ENCODE measurements at places on chromosomes 12 and 14. TPM values are rescaled to one million over a fixed set of nuclear protein-coding genes. Genes with fewer than 3 reads are reported as not detected.

Gene KRT71
- not detected for total RNA-seq

GRCh38 chr14:92880351-92880750, 42.6 kb upstream of the CHGA start:
- no peak for DNase-seq

Gene BIN2
- 45.8 TPM for total RNA-seq

Gene CCDC175
- total RNA-seq = not detected

- DNase-seq = no peak
Observed at GRCh38 chr14:72818998-72819397, 74.9 kb downstream of the DPF3 start.

DNA sequence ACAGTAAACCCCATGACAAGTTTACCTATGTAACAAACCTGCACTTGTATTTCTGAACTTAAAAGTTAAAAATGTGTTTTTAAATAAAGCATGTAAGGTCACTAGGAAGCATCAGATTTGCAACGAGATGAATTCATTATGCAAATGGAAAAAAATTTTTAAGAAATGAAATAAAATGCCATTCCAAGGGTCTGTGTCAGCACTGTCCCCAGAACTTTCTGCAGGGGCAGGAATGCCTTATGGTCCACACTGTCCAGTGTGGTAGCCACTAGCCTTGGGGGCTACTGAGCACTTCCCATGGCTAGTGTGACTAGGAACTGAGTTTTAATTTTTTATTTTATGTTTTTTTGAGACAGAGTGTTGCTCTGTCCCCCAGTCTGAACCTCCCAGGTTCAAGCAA, 49.2 kb downstream of the HSP90AA1 start:
- DNase-seq = no peak

Gene COL2A1
- total RNA-seq = 0.27 TPM

Gene TMEM63C
- total RNA-seq = 1.0 TPM

DNA sequence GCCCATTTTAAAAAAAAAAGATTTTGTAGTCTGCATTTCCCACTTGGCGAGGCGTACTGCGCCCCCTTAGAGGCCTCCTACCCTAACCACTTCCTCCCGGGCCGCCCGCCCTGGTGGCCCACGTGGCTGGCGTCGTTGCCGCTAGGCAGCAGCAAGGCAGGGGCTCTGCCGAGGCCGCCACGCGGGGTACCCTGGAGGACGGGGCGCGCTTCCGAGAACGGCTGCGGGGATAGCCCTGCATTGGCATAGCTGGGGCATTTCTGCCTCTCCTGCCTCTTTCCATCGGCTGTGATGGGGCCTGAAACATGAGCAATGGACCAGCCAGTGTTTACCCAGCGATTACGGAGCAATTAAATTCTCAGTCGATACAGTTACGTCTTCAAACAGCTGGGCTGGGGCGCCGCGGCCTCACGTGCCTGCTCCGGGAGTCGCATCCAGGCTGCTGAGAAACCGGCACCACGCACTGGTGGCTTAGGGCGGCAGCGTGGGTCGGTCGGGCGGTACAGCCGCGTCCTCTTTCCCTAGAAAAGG, 38.0 kb downstream of the IQSEC3 start:
- no peak for DNase-seq

Gene TGM1
- 3.4 TPM for total RNA-seq

DNA sequence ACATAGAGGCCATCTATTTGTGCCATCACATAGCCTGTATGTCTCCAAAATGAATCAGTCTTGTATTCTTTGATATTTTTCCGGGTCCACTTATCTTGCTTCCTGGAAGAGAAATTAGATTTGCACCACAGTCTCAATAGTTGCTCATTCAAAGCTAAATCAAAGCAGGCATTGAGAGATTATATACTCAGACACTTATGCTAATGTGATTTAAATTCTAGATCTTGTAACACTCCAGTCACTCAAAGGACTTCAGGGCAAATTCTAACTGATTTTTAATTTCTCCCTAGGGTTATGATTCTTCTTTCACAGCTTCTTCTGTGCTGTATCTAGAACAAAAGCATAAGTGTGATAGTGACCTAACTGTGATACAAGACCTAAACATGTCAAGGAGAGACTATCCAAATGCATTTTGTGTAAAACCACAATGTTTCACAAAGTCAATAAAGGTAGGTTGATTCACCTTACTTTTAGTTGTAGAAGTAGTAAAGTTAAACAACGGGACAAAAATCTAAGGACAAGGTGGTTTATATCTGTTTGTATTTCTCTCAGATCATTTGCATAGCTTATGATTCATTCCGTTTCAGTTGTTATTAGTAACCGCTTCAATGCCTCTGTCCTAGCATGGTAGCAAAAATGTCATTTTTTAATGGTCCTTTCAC, 26.8 kb downstream of the PLBD1 start:
- DNase-seq = no peak

DNA sequence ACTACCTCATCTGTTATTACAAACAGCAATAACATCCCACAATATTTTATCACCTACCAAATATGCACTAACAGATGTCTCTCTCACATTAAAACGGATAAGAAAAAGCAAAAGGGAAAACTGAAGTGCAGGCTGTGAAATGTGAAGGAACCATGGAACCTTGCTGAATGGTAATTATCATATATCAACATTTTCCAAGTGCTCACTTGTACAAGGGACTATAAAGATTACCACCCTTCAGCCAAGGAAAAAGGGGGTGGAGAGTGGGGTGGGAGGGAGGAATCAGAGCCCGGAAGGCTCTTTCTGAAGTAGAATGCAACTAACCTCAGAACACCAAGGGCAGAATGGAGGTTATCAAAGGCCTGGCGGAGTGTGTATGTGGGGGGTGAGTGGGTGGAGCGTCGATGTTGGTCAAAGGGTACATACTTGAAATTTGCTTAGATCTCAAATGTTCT, 1.2 kb downstream of the SNX6 start:
- DNase-seq = peak; percentile 14

GRCh38 chr12:116498471-116498870, 60.7 kb upstream of the MAP1LC3B2 start:
- no peak for DNase-seq

GRCh38 chr12:68505970-68506369, 104.7 kb upstream of the RAP1B start:
- DNase-seq = no peak

DNA sequence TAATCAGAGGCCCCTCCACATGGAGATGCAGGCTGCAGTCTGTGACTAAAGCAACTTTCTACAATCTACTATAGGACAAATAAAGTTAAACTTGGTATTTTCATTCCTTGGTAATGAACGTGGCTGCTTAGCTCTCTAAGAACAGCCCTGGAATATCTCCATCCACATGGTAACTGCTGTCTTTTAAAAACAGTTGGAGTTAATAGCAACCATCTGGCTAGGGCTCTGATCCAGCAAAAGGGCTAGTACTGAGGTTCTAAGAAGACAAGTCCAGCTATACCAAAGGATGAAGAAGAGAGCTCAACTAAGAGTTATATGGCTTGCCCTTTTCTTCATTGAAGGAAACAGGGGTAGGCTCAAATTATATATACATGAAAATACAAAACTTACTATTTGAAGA, 920.1 kb downstream of the FLRT2 start:
- no peak for DNase-seq

Gene KRT6C
- not detected for total RNA-seq

Gene AGAP2
- 29.0 TPM for total RNA-seq

Data from activated T-helper 2 cell treated with anti-CD3 and anti-CD28 coated beads, Interferon-gamma antibody, Interleukin-2, Interleukin-4, amounts not matched to agents 10 μg/mL and 5 μg/mL and 100 μg/mL, durations not matched to agents 14 hours and 24 hours and 36 hours (primary cell).